NCI-H1930 (cell line): ENCODE measurements at places on chromosomes 5 and 9.
A peak's percentile ranks its signal among the peaks of the same experiment; 100 is the strongest.

- DNase-seq, result no peak
Measured at GRCh38 chr5:1776831-1777230, 22.8 kb downstream of the MRPL36 start.

DNA sequence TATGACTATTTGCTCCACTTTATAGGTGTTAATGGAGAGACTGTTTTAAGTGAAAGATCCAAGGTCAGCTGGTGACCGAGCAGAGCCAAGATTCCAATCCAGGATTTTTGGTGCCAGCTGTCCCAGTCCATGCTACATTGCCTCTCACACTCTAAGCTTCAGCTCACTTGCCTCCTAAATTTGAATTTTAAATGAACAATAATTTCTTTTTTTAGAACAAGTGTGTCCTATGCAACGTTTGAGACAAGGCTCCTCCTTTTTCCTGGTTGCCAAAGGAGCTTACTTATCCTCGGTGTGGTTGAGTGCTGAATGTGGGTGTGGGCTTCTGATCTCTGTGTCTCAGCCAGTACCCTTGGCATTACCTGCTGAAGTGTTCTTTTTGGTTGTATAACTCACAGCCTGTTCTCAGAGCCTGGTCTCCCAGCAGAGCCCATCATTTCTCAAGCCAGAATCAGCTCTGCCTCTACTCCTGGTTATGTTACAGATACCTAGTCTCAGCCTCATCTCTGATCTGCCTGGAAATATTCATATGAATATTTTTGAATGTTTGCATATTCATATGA lies 4.0 kb upstream of the PRRC1 start:
- DNase-seq, result no peak

DNA sequence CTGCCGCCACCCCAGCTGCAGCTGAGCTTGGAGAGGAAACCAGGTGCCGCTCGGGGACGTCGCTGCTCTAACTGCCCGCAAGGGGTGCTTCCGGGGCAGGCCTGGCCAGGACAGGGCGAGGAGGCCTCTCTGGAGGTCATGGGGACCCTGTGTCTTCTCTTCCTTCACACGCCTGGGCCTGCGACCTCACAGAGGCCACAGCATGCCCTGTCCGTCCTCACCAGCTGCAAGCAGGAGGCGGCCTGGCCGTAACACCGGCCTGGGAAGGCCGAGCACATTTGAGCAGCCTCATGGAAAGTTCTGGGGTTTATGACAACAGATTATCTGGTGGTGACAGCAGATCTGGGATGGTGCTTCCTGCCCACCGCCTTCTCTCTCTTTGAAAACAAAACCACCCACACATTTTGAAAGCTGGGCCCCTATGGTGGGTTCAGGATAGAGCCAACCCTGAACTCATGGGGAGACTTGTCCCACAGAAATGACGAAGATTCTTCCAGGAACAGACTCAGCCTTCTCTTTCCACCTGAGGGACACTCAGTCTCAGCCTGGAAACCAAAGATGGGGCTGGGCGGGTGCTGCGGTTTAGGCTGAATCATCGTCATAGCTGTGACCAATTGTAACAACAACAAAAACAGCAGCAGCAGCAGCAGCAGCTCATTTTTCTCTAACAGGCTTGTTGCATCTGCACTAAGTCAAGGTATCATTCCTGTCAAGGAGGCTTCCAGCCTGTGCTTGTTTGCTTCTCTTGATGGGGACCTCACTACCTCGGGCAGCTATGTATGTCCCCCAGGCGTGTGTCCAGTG lies 99.6 kb upstream of the RAPGEF1 start:
- DNase-seq, result no peak

DNA sequence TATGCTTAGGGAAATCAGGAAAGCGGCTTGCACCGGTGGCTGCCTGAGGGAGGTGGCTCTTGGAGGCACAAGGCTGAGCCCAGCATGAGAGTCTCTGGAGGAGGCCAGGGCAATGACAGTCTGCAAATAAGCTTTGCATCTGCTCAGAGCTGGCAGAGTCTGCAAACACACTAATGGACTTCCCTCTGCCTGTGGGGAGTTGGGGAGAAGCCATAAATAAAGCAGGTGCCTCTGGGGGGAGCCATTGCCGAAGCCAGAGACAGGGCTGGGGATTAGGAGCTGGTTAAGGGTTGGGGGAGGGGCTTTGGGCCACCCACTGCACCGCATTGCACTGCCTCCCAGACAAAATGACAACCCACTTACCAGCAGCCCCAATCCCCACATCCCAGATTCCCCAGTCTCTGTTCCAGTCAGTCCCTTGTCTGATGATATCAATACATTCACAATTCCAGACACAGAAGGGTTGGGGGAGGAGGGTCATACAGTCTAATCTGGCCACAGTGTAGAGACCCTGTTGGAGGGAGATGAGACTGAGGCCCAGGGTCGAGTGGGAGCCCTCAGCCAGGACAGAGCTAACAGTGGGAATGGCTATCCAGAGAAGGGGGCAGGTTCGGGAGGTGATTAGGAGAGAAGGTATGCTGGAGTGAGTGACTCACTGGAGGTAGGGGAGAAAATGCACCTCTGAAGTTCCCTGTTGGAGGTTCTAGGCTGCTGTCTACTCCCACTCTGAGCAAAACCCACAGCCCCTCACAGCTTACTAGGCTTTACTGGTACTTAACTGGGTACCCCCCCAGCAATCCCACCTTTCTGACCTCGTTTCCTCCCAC lies 53.7 kb downstream of the PAX5 start:
- DNase-seq, result peak; percentile 48

DNA sequence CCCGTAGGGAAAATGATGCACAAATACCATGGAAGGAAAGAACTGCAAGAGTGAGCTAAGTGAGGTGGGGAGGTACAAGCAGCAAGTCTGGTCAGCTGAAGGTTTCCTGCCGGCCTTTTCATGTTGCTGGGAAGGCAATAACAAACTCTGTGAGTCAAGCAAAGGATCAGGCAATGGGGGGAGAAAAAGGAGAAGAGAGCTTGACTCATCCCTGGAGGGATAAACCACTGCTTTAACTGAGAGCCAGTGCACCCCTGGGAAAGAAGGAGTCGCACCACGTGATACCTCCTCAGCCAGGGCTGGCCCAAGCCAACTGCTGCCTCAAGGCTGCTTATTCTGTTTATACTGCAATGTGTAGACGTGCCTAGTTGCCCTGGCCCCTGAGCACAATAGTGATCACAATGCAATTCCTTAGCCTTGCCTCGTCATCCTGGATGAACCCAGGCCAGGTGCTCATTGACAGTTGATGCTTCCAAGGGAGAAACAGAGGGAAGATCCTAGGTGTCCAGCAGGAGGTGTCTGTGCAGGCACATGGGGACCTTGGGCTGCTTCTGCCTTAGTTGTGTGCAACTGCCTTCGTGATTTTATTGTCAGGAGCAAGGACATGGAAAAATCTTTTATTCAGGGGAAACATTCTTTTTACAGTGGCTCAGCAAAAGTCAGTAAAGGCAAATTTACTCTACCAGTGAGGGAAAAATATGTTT lies 203.0 kb upstream of the TUT7 start:
- no peak for DNase-seq

DNA sequence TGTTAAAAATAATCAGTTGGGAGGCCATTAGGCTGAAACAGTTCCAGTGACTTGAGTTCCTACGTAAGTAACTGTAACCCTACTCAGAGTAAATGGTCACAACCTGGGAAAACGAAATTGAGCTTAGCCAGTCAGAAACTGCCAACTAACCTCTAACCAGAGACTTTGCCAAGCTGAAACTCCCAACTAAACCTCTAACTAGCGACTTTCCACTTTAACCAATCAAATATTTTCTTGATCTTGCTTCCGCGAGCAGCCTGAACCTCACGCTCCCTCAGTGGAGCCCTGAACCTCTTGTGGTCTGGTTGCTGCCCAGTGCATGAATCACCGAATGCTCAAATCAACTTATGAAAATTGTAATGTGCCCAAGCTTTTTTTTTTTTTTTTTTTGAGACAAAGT lies 156.2 kb downstream of the MED10 start:
- DNase-seq, result no peak

GRCh38 chr9:136567651-136568287 lies 21.9 kb upstream of the NOTCH1 start:
- DNase-seq, result no peak

DNA sequence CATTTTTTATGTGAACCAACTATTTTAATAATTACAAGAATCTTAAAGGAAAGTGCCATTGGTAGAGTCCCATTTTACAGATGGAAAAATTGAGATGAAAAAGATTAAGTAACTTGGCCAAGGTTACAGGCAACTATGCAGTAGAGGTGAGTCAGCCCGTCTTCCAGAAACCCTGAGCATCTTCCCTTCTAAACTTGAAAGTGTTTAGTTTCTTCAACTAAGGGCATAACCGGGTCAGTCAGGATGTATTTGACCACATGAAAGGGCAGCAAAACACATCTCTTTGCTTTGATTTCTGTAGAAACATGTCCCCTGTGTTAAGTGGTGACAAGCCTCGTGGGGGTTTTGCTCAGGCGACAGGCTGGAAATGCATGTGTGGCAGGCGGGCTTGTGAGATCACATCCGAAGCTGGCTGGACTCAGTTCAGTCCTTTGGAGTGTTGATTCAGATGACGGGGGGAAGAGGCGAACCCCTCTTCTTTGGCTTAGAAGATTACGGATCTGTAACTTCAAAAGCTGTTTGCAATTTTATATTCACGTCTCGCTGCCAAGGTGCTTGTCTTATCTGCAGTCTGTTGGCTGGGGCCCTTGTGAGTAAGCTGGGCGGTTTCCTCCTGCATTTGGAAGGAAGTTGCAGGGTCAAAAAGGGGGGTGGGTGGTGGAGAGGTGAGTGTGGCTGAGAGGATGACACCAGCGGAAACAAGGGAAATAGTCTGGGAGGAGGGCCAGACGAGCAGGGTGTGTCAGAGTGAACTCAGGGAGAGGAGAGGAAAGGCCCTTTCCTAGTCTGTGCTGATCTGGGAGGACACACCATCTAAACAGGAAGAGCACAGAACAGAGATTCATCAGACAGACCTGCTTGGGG lies 78.9 kb upstream of the RPS23 start:
- no peak for DNase-seq

GRCh38 chr9:134403682-134404301 lies 77.5 kb downstream of the RXRA start:
- DNase-seq, result no peak

GRCh38 chr5:72172786-72173185 lies 65.5 kb downstream of the MAP1B start:
- no peak for DNase-seq

- DNase-seq, result no peak
Measured at GRCh38 chr9:83754383-83754977, 46.7 kb upstream of the UBQLN1 start.

DNA sequence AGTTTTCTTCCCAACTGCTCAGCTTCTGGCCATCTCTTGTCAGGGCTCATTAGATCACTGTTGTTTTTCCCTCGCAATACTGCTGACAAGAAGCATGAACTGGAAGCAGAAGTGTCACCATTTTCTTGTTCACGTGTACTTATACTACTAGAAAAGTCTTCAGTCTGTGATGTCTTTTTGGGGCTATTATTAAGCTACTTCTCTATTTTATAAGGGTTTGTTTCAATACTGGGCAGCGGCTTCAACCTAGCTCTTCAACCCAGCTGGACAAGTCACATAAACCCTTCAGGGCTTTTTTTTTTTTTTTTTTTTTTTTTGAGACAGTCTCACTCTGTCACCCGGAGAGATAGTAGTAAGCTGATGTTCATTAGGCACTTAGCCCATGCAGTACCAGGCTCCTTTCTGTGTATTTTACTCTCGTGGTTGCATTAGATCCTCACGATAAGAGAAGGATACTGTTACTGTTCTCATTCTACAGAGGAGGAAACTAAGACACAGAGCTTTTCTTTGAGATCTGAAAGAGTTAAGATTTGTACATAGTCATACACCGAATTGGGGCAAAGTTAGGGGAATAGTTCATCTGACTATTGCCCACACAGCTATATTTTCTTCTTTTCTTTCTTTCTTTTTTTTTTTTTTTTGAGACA lies 20.5 kb downstream of the RAPGEF1 start:
- DNase-seq, result no peak

DNA sequence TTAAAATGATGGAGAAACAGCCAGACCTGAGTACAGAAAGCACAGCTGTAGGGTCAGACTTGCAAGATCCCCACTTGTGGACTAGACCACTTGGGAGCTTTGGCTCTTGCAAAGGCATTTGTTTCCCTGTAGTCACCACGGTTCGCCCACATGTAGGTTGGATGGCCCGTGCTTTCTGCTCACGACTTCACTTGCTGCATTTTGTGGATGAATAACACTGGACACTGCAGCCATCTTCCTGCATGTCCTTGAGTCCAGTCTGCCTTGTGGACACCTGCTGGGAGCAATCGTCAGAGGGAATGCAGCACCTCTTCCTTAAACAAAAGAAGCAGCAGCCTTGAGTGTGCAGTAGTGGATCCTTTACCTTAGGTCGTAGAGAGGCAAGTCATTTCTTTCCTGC lies 372.9 kb upstream of the IRX2 start:
- DNase-seq, result no peak

GRCh38 chr9:68513385-68513784 lies 27.3 kb downstream of the TMEM252 start:
- no peak for DNase-seq
